ENCODE measurements at places on chromosomes 6 and 20.

DNA sequence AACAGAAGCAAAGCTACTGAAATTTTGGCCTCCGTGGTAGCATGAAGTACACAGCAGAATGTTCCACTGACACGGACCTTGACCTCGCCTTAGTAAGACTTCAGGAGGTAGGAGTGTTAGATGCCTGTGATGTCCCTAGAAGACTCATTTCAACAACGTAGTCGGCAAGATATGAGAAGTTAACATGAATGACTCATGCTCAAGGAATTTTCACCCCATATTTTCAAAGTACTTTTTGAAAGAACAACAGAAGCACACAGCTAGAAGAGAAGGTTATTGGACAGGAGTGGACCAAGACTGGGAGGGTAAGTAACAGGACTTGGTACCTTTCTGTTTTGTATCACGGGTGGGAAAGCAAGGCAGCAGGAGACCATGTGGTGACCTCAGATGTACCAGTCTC is 78.0 kb downstream of the DZANK1 start:
- DNase-seq: no peak

GRCh38 chr20:63955281-63955826 is 862 bp downstream of the UCKL1 start:
- no peak for DNase-seq

- DNase-seq: no peak
These were observed 25.5 kb downstream of the IYD start for GRCh38 chr6:150394053-150394898.

DNA sequence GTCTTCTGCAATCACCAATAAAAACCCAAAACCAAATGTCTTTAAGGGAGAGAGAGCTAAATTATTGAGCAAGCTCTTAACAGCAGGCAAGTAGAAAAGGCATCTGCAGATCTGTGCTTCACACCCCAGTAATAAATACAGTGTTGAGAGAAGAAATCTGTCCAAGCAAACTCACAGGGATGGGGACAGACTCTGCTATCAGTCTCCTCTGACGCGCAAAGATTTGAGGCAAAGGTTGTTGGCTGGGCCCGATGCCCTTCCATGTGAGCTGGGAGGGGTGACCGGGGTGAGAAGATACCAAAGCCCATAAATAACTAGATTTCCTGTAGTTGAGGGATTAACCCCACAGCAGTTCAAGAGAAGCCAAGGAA is 315.2 kb upstream of the SOX4 start:
- no peak for DNase-seq

GRCh38 chr6:134351615-134352474 is 33.9 kb upstream of the SGK1 start:
- DNase-seq: no peak

DNA sequence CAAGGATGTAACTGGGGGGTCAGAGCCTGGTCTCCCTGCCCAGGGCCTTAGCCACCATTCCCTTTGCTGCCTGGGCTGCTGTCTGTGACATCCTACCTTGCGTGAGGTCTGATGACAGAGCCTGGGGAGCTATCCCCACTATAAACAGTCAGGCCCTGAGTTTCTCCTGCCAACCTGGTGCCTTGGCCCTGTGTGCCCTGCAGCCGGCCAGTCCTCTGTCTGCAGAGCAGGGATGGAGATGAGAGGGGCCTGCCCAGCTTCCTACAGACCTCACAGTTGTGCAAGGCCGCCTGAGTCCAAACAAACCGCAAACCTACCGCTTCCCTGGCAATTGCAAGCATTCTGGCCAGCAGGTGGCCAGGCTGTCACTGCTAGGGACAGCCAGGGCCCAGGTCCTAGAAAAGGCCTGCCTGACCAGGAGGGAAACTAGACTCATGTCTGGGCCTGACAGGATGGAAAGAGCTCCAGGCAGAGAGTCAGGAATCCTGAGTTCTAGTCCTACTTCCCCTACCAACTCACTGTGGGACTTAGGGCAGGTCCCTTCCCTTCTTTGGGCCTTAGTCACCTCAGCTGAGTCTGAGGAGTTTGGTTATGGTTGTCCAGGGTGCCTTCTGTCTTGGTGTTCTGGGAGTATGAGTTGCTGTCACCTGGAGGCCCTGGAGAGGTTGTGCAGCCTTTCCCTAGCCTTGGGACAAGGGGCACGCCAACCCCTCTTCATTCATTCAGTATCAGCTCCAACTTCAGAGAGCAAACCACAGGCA is 86.2 kb downstream of the VEGFA start:
- DNase-seq: no peak

- no peak for DNase-seq
These were observed 6.1 kb downstream of the UBE2J1 start for GRCh38 chr6:89346433-89346832.

- no peak for DNase-seq
These were observed 42.5 kb downstream of the ATP9A start for GRCh38 chr20:51725584-51726176.

GRCh38 chr6:79586548-79586947 is 44.6 kb upstream of the SH3BGRL2 start:
- DNase-seq: no peak

GRCh38 chr6:89794324-89794723 is 25.3 kb downstream of the MDN1 start:
- no peak for DNase-seq

DNA sequence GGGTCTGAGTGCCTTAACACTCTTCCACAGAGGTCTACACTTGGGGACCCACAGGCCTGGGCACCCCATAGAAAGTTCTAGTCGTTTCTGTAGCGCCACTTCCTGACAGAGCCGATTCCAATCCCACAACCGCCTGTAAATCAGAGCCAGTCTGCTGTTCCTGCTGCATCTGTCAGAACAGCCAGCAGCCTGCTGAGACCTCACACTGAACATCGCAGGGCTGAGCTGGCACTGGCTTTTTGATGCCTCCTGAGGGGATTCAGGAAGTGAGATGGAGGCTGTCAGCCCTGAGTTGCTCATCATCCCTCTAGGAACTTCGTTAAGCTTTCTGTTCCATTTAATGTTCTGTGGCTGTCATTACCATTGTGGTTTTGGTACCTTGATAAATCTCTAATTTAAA is 48.9 kb downstream of the DCBLD1 start:
- DNase-seq: no peak

DNA sequence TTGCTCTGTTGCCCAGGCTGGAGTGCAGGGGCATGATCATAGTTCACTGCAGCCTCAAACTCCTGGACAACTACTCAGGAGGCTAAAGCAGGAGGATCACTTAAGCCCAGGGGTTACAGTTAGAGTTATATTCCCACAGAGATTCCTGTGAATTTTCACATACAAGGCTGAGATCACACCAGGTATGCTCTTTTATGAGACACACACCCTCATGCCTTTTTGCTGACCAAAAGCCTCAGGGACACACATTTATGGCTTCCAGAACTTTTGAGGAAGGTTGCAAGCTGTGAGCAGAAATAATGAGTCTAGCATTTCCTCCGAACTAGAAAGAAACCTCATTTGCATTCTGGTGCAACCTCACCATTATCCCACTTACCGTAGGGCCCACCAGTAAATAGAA is 370.5 kb upstream of the ARID1B start:
- DNase-seq: no peak

DNA sequence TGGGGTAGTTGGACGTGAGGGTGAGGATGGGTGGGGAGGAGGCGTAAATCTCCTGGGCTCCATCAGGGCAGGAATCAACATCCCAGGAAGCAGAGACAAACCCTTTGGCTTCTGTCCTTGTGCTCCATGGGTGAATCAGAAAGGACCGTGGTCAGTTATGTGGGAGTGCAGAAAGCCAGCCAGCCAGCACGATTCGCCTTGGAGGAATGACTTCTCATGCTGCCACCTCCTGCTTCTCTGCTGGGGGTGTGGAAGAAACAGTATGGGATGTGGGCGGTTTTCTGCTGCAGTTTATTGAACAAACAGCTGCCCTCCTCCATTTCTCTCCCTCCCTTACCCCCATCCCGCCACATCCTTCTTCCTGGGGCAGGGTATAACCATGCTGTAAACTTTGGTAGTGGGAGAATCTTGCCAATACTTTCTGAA is 214.5 kb downstream of the SOX4 start:
- no peak for DNase-seq

GRCh38 chr6:83092756-83093399 is 25.4 kb downstream of the DOP1A start:
- DNase-seq: no peak

- DNase-seq: no peak
These were observed 8.5 kb downstream of the CD164 start for GRCh38 chr6:109373762-109374161.

DNA sequence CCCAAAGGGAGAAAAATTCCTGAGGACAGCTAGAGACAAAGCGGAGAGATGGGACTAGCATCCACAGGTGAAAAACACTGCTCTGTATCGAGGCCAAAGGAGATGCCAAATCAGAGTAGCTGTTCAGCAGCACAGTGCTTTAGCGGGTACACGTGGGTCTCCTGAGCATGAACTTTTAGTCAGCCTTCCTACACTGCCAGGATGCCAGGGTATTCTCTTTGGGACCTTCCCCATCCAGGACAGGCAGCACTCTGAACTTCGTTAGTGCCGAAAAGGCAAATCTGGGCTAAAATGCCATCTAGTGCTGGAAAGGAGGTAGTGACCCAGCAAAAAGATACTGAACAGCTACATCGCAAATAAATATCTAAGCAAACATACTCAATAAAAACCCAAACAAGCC is 64.9 kb downstream of the C6orf58 start:
- no peak for DNase-seq

DNA sequence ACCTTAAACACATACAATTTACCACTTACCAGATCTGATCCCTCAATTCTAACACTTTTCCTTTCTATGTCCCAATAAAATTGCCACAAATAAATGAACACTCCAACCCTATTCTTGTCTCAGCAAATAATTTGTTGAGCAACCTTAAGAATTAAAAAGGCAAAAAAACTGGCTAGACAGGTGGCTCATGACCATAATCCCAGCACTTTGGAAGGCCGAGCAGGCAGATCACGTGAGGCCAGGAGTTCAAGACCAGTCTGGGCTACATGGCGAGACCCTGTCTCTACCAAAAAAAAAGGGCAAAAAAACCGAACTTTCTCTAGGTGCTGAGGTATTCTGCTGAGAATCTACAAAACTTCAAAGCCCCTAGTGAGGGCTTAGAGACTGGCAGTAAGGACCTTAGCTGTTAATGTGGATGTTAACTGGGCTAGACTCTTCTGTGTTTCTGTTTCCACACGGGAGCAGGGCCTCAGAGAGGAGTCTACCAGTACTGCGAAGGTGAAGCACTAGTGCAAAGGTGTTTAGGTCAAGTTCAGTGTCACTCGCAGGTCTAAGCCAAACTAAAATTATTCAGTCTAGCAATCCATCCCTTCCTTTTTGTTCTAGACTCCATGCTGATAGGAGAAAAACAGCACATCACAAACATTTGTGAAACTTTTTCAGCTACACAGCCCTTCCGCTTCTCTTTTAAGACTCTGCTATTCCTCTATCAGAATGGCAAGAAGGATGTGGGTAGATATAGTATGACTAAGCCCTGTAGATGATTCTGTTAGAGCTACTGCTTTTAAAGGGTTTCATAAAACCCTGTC is 2.6 kb downstream of the FASTKD5 start:
- DNase-seq: no peak

DNA sequence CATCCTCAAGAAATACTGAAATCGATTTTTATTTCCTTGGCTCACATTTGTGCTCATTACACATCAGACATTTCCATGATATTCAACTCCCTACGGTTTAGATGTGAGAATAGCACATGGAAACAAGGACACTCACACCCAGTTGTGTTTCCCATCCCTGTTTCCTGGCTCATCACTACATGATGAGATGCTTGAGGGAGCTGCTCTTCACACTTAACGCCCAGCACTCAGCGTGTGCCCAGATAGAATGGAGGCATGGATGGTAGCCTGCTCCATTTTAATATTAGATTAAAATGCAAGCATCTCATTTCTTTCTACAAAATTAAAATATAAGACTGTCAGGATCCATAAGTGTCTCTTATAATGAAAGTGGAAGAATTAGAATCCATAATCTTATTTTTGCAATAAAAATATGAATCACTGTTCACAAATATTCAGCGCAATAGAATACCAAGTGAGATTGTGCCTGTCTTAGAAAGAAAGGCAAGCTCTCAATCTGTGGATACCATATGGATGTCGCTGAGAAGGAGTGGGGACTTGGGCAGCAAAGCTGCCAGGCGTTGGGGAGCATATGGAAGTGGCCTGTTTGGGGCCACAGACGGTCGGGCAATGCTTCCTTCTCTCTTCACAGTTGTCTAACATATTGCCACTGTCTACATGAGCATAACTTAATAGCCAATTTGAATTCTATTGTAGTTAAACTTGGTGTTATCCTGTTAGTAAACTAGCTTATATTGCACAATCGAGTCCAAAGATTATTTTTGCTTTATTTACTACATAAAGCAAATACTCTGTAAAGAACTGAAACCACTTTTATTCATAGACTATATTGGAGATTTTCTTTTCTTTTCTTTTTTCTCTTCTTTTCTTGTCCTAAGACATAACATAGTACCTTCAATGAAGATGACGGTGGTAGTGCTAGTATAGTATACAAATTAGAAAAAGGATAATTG is 206.8 kb upstream of the QKI start:
- DNase-seq: no peak

- no peak for DNase-seq
These were observed 144.6 kb upstream of the AGPAT4 start for GRCh38 chr6:161418463-161418945.

DNA sequence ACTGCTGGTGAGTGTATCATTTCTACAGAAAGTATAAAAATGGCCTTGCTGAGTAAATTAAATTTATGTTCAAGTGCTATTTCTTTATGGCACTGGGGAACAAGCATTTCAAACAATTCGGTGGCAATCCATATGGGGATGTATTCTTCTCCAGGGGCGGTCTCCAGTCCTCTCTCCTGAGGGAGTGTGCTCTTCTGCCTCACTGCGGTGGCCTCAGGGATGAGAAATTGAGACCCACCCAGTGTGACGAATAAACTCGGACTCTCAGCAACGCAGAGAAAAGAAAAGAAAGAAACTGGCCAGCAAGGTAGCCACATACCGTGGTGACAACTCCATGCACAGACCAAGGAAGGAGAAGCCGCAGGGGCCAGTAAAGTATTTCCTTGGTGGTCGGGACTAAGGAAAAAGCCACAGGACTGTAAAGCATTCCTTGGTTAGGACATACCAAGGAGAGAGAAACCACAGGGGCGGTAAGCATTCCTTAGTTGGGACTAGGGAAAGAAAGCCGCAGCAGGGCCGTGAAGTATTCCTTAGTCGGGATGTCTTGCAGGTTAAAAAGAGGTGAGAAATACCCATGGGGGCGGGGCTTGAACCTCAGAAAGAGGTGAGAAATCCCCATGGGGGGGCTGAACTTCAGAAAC is 13.6 kb upstream of the GOPC start:
- no peak for DNase-seq

GRCh38 chr6:18561037-18561750 is 174.0 kb downstream of the RNF144B start:
- no peak for DNase-seq
